Activated CD8-positive, alpha-beta memory T cell treated with anti-CD3 and anti-CD28 coated beads, Interleukin-2, amount 50 U/mL, for 4 hours (primary cell): ENCODE measurements at places on chromosomes 3 and 15.

DNA sequence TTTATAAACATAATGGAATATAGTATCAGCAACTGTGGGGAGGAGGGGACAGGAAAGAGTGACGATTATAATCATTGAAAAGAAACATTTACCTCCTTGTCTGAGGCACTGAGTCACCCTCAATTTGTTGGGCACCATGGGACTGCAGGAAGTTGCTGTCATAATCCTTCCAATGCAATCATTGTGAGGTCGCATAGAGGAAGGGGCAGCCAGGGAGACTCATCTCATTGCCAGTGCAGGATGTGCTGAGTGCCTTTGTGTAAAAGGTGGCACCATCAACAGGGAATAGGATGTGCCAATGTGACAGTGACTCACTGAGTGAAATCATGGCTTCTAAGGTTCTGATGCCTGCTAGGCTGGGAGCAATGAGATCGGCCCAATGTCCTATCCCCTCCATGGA is 300.4 kb upstream of the ADAMTS9 start:
- no peak for DNase-seq

DNA sequence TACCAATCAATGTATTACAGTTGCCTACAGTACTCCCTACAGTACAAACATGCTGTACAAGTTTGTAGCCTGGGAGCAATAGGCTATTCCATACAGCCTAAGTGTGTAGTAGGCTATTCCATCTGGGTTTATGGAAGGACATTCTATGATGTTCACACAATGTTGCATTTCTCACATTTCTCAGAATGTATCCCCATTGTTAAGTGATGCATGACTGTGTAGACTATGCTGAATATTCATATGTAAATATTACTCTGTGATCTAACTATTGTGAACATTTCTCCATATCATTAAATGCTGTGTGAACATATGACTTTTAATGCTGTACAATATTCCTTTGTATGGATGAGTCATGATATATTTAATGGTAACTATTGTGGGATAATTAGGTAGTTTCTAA is 139.2 kb upstream of the ADAMTS9 start:
- no peak for DNase-seq

DNA sequence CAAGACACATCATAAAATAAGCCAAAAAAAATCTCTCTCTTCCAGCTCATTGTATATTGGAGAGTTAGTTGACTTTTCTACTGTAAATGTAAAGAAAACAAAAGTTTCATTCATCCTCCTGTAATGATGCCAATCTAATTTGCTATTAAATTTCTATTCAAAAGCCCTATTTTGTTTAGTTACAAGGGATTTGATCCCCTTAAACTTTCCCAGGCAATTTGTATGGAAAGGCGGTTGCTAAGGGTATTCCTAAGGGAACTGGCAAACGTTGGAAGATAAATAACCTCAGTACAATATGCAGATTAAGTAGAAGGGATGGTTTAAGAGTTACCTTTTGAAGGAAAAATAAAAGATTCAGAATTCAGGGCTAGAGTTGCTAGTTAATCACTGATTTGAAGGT is 352.7 kb downstream of the TIGIT start:
- DNase-seq: no peak

DNA sequence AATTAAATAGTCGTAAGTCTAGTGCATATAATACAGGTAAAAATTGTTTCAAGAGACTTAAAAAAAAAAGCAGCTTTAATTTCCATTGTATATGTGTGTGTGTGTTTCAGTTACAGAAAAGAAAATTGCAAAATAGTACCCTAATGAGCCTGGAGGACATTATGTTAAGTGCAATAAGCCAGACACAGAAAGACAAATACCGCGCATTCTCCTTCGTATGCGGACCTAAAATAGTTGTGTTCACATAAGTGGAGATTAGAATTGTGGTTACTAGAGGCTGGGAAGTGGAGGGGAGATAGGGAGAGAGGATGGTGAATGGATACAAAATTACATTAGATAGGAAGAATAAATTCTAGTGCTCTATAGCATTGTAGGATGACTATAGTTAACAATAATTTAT is 3.6 kb downstream of the MESD start:
- DNase-seq: no peak

- DNase-seq: peak; percentile 69
These were observed 9.7 kb downstream of the NTRK3 start for GRCh38 chr15:88246666-88247446.

DNA sequence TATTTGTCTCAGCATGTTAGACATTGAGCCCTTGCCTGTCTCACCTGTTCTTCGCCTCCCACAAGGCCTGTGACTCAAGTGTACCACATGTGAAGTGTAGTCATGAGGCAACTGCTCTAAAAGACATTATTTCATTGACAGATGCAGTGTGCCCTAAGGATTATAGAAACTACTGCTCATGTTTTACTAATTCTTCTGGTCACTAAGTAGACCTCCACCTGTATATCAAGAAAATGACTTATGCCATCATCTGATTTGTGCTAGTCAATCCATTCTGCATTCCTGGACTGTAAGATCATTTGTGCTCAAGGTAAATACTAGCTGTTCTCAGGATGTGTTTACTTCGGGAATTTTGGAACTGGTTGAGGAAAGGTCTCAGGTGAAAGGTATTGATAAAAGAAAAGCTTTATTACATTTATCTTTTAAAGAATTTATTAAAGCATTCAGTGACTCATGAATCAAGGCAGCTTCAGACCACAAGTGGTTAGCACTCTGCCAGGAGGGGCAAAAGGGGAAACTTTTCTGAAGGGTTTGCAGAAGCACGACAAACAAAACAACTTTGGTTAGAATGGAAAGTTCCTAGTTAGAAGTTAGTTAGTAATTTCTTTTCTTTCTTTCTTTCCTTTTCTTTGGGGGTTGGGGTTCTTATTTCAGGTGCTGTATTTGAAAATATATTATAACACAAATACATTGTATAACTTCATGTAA is 465.3 kb upstream of the CBLB start:
- peak; percentile 64 for DNase-seq

GRCh38 chr15:72919936-72920465 is 132.3 kb upstream of the NEO1 start:
- no peak for DNase-seq

GRCh38 chr3:137687181-137687879 is 76.8 kb upstream of the SOX14 start:
- DNase-seq: no peak

DNA sequence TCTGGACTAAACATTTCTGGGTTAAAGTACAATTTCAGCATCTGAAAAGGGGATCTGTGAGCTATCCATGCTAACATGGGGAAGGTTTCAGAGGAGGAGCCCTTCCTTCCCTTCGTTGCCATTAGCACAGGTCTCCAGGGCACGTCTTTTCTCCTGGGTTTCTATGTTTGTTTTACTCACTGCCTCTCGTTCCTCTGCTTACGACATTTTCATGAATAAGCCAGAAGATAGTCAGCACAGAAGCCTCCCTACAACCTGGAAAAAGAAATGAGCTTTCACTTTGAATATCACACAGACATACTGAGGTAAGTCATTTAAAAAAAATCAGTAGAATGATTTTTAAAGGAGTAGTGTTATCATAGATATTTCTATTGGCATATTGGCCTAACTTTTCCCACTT is 117.2 kb upstream of the KCNMB2 start:
- no peak for DNase-seq

GRCh38 chr3:101043687-101044078 is 50.5 kb upstream of the ABI3BP start:
- DNase-seq: no peak

DNA sequence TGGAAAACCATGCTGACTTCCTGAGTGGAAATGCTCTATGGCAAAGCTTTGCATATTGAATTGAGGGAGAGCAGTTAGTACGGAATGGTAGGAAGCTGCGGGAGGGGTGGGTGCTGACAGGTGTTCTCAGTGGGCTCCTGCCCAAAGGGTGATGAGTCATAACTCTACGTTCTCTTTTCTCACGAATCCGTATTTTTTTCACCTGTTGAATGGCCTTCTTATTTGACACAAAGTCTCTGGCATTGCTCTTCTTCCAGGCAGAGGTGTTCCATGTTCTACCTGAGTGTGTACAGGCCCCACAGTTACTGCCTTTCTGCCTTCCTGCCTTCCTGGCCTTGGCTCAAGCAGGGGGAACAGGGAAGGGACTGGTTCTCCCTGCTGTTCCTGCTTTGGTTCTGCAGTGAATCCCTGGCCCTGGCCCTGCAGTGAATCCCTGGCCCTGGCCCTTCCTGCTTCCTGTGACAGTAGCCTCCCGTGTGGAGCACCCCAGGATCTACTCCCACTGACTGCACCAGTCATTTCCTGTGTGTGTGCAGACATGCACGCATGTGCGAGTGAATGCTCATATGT is 31.9 kb downstream of the TRAK1 start:
- DNase-seq: no peak

DNA sequence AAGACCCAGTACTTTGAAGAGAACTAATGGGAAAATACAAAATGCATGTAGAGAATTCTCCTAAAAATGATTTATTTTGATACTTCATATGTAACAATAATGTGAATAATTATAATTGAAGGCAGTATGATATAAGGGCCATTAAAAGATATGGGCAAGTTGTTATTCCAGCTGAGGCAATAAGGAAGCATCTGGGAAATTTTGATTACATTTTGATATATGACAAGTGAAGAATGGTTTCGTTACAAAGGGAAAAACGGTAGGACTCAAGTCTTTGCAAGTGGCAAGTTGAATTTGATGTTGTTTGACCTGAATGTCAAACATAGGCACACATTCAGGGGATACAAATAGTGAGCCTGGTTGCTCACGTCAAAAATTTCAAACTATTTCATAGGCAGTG is 137.9 kb upstream of the TP63 start:
- DNase-seq: no peak

GRCh38 chr3:52374173-52374572 is 58.1 kb downstream of the DNAH1 start:
- no peak for DNase-seq

DNA sequence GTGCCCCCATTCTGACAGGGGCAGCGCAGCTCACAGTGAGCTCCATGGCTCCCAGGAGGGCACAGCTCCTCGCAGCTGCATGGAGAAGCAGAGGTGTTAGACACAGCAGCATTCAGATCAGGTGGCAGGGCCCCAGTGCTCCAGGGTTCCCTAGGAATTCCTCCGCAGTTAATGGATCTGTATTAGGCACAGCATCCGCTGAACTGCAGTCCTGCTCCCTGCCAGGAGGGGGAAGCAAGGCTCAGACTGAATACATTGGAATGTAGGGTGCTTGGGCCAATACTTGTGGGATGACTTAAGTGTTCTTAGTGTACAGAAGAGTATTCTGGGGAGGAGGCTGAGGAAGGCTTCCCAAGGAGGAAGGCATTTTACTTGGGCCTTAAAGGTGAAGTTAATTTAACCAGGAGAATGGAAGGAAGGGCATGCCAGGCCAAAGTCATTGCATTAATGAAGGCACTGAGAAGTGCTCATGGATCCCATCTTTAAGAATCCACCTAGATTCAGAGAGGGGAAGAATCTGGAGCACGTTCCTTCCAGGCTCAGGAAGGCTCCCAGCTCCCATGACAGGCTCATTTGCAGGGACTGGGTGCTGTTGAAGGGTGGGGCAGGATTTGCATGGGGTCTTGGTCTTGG is 111.6 kb downstream of the RAB11A start:
- no peak for DNase-seq

DNA sequence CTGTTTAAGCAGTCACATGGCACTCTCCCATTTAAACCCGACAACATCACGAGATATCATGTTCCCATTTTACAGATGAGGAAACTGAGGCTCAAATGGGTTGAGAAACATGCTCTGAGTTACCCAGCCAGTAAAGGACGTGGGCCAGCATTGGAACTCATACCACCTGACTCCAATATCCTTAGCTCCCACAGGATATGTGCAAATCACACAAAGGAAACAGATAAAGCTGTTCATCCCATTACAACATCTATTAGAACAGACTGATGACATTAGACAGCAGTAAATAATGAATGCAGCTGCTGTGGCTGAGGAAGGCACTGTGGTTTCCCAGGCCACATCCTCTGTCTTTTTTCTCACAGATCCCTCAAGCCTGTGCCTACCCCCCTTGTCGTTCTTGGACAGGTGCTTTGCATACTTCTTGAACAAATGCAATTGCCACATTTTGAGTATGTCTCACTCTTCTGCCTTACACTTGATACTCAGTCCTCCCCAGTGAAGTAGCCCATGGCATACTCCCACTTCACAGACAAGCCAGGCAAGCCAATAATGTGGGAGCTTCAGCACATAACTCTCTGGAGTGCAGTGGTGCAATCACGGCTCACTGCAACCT is 17.7 kb downstream of the FRMD4B start:
- no peak for DNase-seq

DNA sequence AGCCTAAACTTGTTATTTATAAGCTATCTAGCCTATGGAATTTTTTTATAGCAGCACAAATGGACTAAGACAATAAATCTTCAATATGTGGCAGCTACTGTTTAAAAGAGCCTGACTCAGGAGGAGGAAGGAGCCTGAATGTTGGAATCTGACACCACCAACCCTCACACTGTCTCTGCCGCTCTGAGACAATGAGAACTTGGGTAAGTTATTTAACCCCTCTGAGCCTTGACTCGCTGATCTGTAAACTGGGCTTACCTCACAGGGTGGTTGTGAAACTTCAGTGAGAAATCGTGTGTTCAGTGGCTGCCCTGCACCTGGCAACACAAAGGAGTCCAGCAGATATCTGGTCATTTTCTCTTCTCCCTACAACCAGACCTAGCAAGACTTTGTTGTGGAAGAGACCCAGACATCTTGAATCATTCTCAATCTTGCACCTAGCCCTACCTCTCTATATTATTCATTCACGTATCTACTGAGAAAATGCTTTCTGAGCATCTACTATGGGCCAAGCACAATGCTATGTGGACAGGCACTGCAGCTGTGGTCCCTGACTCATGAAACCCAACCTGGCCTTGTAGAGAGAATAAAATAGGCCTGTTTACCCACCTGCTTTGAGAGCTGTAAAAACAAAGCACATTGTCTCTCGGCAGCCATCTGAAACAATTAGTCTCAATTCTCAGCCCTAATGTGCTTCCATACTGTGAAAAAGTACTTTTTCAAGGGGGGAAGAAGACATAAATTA is 81.9 kb upstream of the SLC25A36 start:
- no peak for DNase-seq
